Dermis blood vessel endothelial cell (primary cell): ENCODE measurements at places on chromosomes 16 and 17. TPM values are rescaled to one million over a fixed set of nuclear protein-coding genes. Genes with fewer than 3 reads are reported as not detected.
A peak's percentile ranks its signal among the peaks of the same experiment; 100 is the strongest.

PYDC1 gene
- total RNA-seq: not detected in 2 replicates

GRCh38 chr16:180101-180675 lies at the start of gene HBQ1:
Gene HBQ1 (plus strand): TSS chr16:180459. CDS start chr16:180487, 28 bp downstream.
- peak; percentile 56 for DNase-seq

DNA sequence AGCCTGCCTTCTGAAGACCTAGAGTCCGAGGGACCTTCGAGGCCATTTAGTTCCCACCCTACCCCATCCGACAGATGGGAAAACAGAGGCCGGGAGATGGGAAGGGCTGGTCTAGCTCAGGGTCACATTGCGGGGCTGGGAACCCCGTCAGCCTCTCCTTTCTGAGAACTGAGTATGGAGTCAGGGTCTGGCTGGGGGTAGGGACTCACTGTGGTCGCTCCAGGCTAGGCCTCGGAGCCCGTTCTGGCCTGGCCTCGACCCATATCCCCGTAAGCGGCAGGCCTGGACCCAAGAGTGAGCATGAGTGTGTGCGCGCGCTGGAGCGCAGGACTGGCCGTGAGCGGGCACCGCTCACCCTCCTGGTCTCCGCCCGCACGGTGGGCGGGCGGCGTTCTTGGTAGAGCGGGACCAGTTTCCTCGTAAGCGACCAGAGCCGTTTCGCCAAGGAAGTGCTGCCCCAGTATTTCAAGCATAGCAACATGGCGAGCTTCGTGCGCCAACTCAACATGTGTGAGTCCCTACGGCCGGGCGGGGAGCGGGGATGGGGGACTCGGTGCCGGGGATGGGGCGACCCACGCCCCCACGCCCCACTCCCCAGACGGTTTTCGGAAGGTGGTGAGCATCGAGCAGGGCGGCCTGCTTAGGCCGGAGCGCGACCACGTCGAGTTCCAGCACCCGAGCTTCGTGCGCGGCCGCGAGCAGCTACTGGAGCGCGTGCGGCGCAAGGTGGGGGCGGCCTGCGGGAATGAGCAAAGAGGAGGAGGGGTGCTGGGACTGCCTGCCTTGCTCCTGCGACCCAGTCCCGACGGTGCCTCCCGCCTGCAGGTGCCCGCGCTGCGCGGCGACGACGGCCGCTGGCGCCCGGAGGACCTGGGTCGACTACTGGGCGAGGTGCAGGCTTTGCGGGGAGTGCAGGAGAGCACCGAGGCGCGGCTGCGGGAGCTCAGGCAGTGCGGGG lies 855 bp downstream of the HSF4 start:
- DNase-seq: no peak

DNA sequence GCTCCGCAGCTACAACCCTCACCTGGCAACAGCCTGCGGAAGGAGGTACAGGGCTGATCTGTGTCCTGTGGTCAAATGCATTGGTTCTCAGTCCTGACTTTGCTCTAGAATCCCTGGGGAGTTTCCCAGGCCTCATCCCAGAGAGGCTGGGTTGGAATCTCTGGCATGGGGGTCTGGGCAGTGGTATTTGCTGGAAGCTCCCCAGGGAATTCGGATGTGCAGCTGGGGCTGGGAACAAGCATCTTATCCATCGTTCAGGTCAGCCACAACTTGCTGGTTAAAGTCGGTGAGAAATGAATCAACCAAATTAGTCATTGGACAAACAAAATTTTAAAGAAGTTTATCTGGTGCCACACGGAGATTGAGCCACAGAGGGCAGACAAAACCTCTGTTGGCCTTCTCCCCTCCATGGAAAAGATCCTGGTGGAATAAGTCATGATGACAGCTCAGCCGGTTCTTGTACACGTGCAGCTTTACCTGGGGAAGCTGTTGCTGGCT lies 231.2 kb downstream of the FOXL1 start:
- DNase-seq: no peak

SLC35G6 gene
- total RNA-seq: not detected in 2 replicates

- DNase-seq: no peak
Observed at GRCh38 chr16:87304951-87305350, 12.2 kb downstream of the C16orf95 start.

SEZ6L2 gene
- 0.68 and 2.2 TPM in 2 replicates for total RNA-seq

DNA sequence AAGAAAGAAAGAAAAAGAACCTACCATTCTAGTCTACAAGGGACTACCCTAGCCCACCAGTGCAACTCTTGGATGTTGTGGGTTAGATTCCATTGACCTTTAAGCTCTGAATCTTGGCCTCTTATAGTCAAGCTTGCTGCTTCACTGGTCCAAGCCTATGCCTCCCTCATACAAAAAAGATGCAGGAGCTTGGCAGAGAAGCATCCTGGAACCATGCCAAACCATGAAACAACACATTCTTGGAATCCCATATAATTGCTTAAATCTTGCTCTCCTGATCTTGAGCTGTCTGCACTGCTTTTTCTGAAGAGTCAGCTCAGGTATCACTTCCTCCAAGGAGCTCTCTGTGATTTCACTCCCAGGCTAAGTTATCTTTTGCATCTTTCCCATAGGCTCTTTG lies 117.9 kb upstream of the GPR139 start:
- no peak for DNase-seq

MT1X gene
- total RNA-seq: 12.2 and 22.3 TPM in 2 replicates

CDK3 gene
- 0.51 and 2.1 TPM in 2 replicates for total RNA-seq

GRCh38 chr17:28972437-28972836 lies 21.1 kb upstream of the PHF12 start:
- DNase-seq: no peak
